ENCODE measurements at places on chromosomes 6 and 20.

- DNase-seq: no peak
Observed at GRCh38 chr6:73169111-73169510, 56.2 kb downstream of the KHDC1L start.

DNA sequence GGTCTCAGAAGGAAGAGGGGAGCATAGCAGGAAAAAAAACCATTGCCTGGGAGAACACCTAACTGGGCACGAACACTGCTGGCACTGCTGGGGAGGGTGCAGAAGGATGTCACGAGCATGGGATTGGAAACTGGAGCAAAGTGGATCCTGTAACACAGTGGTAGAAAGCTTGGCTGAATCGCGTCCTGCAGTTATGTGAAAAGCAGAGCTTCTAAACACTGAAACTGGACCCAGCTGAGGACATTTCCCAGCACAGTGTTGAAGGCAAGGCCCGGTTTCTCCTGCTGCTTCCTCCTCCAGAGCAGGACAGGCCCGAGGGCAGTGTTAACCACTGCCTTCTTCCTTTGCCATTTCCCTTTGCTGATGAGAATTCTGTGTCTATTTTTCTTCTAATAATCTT, 6.7 kb downstream of the APMAP start:
- no peak for DNase-seq

- DNase-seq: no peak
Observed at GRCh38 chr6:11208854-11209253, 23.6 kb downstream of the NEDD9 start.

DNA sequence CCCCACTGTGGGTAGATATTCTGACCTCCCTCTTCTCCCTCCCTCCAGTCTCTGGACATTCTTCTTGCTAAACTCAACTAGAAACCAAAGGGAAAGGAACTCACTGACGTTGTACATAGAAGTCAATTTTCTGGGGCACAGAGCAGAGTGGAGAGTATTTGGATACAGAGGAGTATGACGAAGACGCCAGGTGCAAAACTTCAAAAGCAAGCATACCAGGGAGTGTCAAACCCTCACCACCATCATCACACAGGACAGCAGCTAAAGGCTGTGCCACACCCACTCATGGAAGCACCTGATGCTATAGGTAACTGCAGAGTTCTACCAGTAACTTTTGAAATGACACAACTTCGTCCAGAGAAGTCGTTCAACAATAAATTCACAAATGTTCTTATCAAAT, 64.8 kb downstream of the FYN start:
- no peak for DNase-seq

GRCh38 chr6:87858440-87858839, 156.4 kb upstream of the AKIRIN2 start:
- no peak for DNase-seq

GRCh38 chr6:138907167-138907566, 80.9 kb downstream of the REPS1 start:
- no peak for DNase-seq

DNA sequence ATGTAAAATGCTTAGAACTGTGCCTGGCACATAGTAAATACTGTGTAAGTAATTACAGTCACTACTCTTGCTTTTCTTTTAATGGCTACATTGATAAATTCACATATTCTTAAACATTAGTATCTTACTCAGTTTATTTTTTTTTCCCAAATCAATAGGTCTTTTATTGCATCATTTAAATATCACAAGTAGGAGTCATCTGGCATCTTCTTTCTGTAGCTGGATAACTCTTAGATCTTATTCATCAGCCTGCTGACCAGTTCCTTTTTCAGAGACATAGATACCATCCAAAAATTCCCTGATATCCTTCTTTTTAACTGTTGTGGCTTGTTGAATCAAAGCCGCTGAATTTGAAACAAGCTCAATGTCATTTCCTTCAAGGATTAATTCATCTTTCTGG, 20.0 kb upstream of the PHF3 start:
- no peak for DNase-seq

GRCh38 chr6:107661291-107661690, 162.8 kb downstream of the SCML4 start:
- no peak for DNase-seq

GRCh38 chr6:157268396-157268795, 54.9 kb downstream of the TMEM242 start:
- DNase-seq: no peak

DNA sequence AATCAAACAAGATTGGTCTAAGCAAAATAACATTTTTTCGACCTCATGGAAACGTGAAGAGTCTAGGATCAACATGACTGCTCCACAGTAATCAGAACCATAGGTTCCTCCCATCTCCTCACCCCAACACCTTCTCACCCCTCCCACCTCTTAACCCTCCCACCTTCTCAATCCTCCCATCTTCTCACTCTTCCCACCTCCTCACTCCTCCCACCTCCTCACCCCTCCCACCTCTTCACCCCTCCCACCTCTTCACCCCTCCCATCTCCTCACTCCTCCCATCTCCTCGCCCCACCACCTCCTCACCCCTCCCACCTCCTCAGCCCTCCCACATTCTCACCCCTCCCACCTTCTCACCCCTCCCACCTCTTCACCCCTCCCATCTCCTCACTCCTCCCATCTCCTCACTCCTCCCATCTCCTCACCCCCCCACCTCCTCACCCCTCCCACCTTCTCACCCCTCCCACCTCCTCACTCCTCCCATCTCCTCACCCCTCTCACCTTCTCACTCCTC, 567.4 kb downstream of the C6orf118 start:
- no peak for DNase-seq

- DNase-seq: no peak
Observed at GRCh38 chr6:11865680-11866300, 87.2 kb upstream of the ADTRP start.

- no peak for DNase-seq
Observed at GRCh38 chr6:12017876-12018401, 5.8 kb downstream of the HIVEP1 start.

DNA sequence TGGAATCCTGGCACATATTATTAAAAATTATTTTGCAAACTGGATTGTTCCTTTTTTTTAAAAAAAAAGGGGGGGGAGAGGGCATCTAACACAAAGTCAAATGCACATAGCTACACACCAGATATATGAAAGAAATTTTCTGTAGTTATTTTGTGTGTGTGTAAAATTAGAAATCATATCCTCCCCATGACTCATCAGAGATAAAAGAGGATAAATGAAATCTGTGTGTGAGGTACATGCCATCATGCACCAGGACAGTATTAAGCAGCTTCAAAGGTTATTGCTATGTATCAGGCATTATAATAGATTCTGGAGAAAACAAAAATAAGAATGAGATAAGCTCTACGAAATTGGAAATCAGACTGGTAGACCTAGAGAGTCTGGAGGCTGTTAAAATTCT, 5.2 kb downstream of the BTBD9 start:
- no peak for DNase-seq

DNA sequence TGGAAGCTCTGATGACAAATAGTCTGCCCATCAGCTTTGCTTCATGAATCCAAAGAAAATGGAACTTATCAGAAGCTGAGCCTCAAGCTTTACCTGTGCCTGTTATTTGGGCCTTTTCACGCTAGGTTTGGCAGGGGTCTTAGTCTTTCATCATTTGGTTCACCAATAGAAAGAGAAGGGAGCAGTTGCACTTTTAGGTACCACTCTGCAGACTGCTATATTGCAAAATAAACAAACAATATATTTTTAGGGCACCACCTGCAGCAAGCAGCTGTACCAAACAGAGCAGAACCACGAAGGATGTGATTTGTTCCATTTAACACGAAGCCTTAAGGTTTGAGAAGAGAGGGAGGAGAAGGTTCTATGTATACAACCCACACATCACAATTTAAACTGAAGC, 291.4 kb upstream of the RNF217 start:
- DNase-seq: no peak

GRCh38 chr6:25930532-25931410, at the start of gene SLC17A2:
TSS of gene SLC17A2 (minus strand) at chr6:25930691. CDS start at chr6:25925796, 4,895 bp downstream.
- no peak for DNase-seq

DNA sequence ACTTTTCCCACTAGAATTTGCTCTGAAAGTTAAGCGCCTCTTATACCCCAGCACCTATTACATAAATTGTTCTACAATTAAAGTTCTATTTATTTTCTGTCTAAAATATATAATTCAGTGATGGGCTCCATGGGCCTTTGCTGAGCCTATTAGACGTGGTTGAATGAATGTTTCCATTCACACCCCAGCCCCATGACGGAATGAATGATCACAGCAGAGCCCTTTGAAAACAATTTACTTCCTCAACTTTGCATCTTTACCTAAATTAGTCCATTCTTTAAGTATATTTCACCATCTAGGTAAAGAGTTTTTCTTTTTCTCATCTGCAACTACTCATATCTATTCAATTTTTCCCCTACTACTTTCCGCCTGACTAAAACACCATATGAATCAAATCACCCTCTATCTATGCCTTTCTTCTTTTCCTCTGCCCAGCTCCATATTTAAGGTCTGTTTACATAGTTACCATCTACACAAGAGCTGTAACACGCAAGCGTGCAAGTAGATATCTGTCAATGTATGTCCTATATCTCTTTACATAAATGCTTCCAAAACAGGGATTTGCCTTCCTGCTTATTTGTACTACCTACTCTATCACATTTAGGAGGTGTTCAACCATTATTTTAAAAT, 69.7 kb downstream of the ECT2L start:
- DNase-seq: no peak

DNA sequence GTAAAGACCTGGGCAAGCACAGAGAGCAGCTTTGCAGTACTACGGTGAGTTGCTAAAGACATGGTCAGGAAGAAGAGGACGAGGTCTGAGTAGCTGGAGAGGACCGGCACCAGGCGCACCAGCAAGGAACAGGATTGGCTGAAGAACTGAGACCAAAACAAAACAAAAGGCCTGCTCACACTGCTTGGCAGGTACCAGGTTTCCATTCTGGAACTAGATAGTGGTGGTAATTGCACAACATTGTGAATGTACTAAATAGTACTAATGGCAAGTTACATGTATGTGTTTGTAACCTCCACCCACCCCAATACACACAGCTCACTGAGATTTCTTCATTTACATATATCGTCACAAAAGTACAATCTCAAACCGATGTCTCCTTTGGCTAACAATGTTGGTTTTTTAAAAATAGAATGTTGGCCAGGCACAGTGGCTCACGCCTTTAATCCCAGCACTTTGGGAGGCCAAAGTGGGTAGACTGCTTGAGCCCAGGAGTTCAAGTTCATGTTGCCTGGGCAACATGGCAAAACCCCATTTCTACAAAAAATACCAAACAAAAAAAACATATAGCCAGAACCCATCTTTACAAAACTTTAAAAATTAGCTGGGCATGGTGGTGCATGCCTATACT, 32.5 kb upstream of the LYRM2 start:
- DNase-seq: no peak

- no peak for DNase-seq
Observed at GRCh38 chr20:25397821-25398220, 7.2 kb upstream of the ABHD12 start.

- no peak for DNase-seq
Observed at GRCh38 chr6:24740861-24741260, 21.9 kb upstream of the C6orf62 start.

Measured in CD8-positive, alpha-beta memory T cell (primary cell).